ENCODE measurements at places on chromosomes 6 and 20.

- no peak for DNase-seq
Measured at GRCh38 chr6:79694156-79694555, 63.0 kb downstream of the SH3BGRL2 start.

- DNase-seq = no peak
Measured at GRCh38 chr6:85185977-85186376, 263.9 kb upstream of the NT5E start.

- DNase-seq = no peak
Measured at GRCh38 chr6:166307082-166308032, 835 bp downstream of the PRR18 start.

DNA sequence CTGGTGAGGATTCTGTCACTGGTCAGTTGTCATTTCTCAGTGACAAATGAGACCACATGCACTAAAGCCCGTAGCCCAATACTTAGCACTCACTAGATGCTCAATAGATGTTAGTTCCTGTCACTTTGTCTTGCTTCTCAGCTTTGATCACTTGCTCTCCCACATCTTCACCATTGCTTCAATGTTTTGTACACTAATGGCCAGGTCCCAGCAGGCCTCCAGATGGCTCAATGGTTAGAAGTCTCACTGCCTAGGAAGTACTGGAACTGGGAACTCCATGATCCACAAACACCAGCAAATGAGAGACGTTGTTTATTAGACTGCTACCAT lies 502.8 kb upstream of the JARID2 start:
- no peak for DNase-seq

DNA sequence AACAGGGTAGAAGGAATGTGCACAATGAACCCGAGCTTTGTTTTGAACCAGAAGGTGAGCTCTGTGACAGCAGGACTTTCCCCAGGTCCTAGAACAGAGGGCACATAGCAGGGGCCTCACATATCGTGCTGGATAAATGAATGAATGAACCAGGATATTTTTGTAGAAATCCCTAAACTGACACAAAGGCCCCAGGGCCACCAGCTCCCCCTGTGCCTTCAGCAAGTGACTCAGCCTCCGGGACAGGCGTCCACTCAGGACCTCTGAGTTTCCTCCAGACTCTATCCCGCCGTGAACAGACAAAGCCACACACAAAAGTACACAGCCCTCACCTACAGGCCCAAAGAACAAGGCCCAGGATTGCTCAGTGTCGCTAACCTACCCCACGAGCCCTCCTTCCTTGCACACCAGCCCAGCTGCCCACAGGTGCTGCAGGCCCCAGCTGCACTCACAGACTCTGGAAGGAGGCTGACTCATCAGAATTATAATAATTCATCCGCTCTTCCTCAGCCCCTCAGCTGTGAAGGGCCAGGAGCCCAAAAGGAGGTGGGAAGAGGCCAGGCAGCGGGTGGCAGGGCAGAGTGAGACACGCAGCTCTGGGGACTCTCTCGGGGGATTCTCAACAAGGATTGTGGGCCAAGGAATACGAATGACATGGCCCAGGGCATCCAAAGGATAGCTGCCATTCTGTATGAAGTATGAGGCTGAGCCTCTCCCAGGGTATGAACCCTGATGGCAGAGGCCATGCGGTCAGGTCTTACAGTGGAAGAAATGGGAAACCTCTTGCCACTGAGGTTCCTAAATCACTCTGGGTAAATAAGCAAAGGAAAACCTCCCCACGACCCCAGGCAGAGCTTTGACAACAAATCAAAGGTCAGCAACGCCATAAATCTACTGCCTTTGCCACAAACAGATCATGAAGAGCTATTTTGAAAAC lies 40.9 kb downstream of the SUMO4 start:
- no peak for DNase-seq

GRCh38 chr6:159640722-159641482 lies 52.1 kb downstream of the SOD2 start:
- DNase-seq = no peak

DNA sequence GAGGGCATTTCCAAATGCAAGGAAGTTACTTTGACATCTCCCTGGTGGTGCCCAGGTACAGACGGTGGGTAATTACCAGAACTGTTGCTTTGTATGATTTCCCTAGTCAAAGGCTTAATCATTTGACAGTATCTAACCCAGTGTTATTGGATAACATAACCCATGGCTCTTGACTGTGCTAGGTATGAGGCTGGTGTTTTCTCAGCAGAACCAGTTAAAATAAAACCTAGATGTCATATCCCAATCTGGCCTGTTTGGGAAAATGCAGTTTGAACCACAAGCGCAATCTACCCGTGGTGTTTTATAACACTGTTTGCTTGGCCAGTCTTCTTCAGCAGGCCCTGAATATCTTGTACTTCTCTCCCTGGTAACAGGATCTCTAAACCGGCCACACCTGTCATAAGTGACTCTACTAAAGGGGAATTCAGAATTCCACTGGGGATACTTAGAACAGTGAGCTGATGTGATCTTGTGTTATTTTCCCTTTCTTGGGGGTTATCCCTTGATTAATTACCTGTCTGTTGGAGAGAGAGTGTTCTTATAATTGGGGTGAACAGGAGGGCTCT lies 32.8 kb downstream of the PPP1R14C start:
- no peak for DNase-seq

- DNase-seq = peak; percentile 23
Measured at GRCh38 chr6:125792172-125792571, 1.4 kb downstream of the NCOA7 start.

- DNase-seq = no peak
Measured at GRCh38 chr20:50593005-50593335, 82.8 kb downstream of the PTPN1 start.

DNA sequence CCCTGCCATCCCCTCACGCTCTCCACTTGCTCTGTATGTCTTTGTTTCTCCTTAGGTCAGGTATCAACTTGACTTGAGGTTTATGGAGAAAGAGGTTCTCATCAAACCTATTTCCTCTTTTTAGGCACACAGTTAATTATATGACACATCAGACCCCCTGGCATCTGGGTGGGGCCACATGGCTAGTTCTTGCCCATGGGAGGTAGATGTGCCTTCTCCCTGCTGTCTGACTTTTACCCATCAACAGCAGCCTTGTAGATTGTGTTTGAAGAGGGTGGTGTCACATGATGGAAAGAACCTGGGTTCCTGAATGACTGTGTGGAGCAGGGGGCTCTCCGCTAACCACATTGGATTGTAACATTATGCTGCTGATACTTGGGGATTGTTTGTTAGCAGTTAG lies 7.2 kb upstream of the UQCC2 start:
- DNase-seq = no peak

DNA sequence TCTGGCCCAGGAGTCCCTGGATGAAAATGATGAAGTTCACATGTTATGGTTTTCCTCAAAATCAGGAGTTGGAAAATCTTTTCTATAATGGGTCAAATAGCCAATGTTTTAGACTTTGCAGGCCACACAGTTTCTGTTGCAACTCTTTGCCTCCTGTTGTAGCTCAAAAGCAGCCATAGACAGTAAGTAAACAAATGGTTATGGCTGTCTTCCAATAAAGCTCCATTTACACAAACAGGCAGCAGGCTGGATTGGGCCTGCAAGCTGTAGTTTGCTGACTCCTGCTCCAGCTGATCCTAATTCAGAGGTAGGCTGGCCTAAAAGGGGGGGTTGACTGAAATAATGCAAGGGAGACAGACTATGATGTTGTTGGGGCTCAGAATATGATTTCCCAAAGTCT lies 33.0 kb downstream of the METTL24 start:
- DNase-seq = no peak

DNA sequence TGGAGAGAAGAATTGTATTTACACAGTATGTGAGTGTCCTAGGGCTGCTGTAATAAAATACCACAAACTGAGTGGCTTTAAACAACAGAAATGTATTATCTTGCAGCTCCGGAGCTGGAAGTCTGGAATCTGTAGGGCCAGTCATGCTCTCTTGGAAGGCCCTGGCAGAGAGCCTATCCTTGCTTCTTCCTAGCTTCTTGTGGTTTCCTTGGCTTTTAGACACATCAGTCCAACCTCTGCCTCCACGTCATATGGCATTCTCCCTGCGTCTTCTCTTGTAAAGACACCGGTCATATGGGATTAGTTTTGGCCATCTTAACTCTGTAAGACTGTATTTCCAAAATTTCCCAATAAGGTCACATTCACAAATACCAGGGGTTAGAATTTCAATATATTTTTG lies 10.8 kb downstream of the FNDC1 start:
- DNase-seq = no peak

- DNase-seq = no peak
Measured at GRCh38 chr6:129583866-129584265, 126.1 kb downstream of the ARHGAP18 start.

DNA sequence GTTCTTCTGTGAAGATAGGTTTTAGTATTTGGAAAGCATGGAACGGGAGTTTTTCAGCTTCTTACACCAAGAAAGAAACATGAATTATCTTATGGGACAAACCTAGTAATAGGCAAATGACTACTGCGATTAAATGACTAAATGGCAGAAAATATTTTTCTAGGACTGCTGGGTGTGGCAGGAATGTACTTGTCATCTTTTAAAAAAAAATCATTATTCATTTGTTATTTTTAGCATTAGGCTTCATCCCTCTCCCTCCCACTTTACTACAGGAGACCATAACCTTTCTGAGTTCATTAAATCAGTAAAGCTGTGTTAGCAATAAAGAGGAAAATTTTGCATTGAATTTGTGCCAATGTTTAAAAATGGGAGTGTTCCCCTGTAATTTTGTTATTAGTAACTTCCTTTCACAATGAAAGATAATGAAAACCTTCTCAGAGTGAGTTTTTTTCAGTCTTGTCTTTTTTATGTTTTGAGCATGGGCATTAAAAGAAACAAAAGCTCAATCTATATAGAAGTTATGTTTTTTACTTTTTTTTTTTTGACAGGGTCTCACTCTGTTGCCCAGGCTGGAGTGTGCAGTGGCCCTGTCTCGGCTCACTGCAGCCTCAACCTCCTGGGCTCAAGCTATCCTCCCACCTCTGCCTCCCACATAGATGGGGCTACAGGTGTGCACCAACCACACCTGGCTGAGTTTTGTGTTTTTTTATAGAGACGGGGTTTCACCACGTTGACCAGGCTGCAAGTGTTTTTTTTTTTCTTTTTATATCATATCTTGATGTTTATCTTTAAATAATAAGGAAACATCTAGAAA lies 105.6 kb upstream of the CLDN20 start:
- peak; percentile 49 for DNase-seq

GRCh38 chr20:63774306-63774705 lies 34.7 kb downstream of the SLC2A4RG start:
- no peak for DNase-seq

DNA sequence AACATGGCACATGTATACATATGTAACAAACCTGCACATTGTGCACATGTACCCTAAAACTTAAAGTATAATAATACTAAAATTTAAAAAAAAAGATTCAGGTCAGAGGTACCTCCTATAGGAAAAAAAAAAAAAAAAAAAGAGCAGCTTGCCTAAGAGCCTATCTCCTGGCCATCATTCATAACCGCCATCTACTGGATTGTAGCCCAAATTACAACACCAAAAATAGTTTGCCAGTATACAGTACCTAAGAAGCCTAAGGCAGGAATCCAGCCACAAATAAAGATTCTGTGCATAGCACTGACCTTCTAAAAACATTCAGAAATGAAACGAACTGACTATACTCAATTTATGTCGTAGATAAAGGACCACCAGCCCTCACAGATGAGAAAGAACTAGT lies 438.4 kb upstream of the ADGRB3 start:
- no peak for DNase-seq

- no peak for DNase-seq
Measured at GRCh38 chr6:56278171-56278591, 30.8 kb upstream of the COL21A1 start.

DNA sequence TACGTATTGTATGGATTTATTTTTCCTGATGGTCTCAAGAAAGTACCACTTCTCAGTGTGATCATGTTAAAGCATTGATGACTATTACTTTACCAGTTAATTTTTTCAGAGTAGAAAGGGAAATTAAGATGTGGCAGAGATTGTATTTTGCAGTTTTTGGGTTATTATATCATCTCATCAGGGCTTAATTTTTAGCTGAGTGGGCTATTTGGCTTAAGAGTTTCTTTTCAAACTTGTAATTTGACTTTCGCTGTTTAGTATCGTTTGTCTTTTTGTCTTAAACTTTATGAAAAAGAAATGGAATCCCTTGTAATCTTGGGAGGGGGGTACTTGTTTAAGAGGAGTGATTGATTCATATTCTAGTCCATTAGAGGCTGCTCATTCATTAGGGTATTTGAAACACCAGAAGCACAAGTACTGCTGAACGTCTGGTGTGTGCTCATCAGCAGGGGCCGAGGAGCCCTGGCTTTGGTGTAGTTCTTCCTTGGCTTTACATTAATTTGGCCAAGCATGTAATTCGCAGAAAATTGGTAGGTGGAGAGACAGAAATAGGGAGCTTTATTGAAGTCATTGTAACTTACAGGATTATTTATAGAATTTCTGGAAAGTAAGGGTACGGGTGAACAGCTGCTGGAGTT lies 112.4 kb downstream of the TIAM2 start:
- DNase-seq = no peak

- peak; percentile 24 for DNase-seq
Measured at GRCh38 chr6:40251637-40252300, 317.5 kb upstream of the MOCS1 start.

GRCh38 chr6:84825461-84825860 lies 61.1 kb upstream of the TBX18 start:
- peak; percentile 41 for DNase-seq

- DNase-seq = no peak
Measured at GRCh38 chr6:9783567-9783966, 631.3 kb downstream of the TFAP2A start.

DNA sequence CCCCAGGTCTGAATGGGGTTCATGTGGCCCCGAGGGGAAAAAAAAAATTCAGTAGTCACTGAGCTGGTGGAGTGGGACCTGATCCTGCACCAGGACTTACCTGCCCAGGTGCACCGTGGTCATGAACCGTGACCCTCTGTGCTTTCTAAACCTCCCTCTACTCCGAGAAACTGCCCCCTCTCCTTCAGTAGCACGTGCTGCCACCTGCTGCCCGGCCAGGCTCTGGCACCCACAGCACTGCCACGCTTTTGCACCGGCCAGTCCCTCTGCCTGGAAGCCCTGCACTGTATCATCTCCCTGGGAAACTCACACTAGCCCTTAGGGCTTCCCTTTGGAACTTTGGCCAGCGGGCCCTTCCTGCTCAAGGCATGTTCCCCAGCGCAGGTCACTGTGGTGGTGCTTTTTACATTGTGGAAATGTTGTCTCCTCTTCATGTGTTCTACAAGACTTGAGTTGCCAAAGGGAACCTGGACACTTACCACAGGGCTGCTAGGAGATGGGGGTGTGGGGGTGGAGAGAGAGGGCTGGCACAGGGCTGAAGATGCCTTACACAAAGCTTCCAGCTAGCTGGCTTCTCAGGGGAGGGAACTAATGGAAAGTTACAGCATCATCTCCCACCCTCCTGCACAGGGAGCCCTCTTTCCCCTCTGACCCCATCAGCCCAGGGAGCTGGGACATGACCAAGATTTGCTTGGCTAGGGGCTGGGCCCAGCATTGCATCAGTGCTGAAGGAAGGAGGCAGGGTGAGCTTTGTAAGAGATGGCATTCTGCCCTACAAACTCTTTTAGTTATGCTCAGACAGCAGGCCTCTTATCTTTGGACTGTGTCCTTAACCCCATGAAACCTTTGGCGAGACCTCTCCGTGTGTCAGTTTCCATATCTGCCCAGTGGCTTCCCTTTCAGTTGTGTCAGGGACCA lies 2.5 kb upstream of the PTPRT start:
- peak; percentile 6 for DNase-seq

GRCh38 chr6:22737331-22737730 lies 168.0 kb downstream of the HDGFL1 start:
- peak; percentile 56 for DNase-seq
